NCI-H748 treated with DMSO at 0.1 percent for 48 hours (cell line): ENCODE measurements at places on chromosomes 3 and 15.

DNA sequence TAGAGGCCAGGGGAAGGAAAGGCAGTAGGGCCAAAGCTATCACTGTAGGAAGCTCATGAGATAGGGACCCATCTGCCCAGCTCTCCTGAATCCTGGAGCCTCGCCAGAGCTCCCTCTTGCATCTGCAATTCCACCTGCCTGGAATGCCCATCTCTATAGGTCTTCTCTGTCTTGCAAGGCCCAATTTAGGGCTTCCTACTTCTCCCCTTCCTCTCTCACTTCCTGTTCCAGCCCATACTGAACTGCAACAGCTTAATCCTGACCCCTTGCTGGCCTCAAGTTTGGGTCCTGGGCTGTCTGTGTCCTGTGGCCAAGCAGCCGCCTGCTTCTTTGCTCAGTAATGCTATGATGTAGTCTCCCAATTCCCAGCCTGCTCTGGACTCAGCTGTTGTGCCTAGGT is 3.6 kb upstream of the PTPN23 start:
- DNase-seq, result no peak

GRCh38 chr15:25235391-25235790 is 203.4 kb downstream of the UBE3A start:
- DNase-seq, result no peak

- no peak for DNase-seq
These were observed 284.7 kb downstream of the ERC2 start for GRCh38 chr3:56183529-56183928.

- peak; percentile 86 for DNase-seq
These were observed 550.2 kb downstream of the ZBBX start for GRCh38 chr3:166829896-166830295.

DNA sequence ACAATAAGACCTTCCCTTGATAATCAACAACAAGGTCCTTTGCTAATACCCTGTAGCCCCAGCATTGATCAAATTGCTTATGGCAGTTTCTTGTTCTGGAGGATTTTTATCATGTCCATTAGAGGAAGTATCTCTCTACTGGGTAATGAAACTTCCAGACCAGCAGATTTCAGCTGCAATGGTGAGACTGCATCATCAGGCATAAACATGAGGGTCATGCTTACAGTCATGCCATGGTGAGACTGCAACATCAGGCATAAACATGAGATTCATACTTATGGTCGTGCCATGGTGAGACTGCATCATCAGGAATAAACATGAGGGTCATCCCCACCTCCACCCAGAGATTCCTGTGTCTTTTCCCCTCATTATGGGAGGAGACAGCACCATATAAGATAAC is 129.0 kb upstream of the LIPC start:
- DNase-seq, result no peak

- no peak for DNase-seq
These were observed 44.4 kb downstream of the PDZRN3 start for GRCh38 chr3:73580343-73580742.

DNA sequence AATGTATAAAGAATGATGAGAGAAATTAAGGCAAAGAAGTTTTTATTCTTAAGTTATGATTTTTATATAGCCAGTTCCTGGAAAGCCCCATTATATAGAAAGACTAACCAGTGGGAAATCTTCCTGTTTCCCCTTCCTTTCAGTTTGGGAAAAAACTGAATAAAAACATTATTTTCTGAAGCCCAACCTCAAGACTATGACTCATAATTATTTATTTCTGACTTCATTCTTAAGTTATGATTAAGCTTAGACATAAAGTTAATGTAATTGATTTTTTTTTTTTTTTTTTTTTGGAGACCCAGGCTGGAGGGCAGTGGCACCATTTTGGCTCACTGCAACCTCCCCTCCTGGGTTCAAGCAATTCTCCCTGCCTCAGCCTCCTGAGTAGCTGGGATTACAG is 55.8 kb downstream of the TRPC1 start:
- no peak for DNase-seq

DNA sequence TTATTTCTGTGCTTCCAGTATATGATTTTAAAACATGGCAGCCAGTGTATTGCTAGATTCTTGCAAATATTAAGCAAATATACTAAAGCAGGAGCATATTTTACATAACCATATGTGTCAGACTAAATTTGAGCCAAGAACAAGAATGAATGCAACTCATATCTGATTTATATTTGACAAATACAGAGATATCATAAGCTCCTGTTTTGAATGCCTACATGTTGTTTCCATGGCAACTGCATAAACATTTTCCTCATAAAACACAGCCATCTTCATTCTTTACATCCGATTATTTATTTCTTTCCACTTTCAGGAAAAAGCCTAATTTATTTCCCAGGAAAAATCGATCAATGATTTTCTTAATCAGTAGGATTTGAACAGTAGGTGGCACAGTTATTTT is 172.2 kb upstream of the TSPAN3 start:
- no peak for DNase-seq
